NCI-H1694 (cell line): ENCODE measurements at places on chromosomes 12 and 14.

DNA sequence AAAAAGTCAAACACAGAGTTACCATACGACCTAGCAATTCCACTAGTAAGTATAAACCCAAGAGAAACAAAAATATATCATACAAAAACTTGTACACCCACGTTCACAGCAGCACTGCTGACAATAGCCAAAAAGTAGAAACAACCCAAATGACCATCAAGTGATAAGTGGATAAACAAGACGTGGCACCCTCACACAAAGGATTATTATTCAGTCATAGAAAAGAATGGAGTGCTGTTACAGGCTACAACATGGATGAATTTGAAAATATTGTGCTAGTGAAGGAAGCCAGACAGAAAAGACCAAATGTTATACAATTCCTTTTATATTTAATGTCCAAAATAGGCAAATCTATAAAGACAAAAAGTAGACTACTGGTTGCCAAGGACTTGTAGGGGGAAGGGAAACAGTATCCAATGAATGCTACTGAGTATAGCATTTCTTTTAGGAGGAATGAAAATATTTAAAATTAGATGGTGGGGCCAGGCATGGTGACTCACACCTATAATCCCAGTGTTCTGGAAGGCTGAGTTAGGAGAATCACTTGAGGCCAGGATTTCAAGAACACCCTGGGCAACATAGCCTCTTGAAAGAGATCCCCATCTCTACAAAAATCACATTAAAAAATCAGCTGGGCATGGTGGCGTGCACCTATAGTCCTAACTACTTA, 41.9 kb downstream of the SPTLC2 start:
- no peak for DNase-seq

DNA sequence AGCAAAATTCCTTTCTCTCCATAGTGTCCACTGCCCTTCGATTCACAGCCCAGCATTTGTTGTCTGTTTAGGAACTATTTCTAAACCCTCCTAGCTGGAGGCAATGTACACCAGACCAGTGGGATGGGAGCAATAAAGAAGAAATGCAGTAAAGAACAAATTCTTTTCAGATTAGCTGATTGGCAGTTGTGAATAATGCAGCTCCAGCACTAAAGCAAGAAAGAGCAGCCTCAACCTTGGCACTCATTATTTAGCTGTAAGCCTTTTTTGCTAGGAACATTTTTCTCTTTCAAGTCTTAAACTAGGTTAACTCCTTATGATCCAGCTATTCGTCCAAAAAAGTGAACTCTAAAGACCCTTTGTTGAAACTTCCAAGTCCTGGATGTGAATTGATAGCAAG, 580.5 kb upstream of the STXBP6 start:
- no peak for DNase-seq

- no peak for DNase-seq
These were observed 19.6 kb downstream of the HCFC2 start for GRCh38 chr12:104083769-104084475.

DNA sequence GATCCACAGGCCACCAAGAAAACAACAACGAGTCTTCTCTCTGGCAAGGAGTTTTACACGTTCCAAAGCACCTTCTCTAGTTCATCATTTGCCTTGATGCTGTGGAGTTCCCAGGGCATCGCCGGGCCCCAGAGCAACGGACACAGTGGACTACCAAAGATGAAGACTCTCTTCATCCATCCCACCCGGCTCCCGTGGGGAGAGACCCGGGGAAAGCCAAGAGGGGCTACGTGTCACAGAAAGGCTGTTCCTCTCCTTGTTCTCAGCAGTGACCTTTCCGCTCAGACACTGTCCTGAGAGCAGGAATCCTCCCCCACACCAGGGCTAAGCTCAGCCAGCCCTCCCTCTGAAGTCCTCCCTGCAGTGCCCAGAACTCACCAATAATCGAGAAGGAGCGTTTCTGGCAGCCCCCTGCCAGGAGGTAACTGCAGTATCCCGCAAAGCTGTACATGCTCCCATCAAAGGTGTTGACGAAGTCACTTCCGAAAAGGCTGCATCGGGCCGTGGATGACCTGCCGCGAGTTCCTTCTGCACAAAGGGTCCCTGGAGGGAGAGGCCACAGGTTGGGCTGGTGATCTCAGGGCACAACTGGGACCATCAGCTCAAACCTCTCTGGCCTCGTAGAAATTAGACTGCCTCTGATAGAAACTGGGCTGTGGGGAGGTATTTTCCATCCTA, 3.5 kb downstream of the VWF start:
- no peak for DNase-seq

GRCh38 chr12:131733874-131734273, 23.0 kb downstream of the SFSWAP start:
- no peak for DNase-seq

DNA sequence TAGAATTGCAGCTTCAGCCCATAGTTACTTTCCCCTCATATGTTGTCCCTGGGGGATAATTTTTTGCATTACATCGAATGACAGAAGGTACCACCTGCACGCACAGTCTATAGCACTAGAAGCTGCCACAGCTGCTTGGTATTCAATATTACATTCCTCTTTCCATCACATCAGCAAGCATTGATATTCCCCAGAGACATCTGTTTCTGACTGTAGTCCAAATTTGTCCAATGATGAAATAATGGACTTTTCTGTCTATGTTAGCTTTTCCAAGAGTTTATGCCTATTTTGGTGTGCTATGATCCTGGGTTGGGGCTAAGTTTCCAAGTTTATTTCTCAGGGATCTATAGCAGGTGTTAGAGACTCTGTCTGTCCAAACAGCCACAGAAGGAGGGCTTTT, 335.4 kb downstream of the LRIG3 start:
- DNase-seq, result peak; percentile 43

DNA sequence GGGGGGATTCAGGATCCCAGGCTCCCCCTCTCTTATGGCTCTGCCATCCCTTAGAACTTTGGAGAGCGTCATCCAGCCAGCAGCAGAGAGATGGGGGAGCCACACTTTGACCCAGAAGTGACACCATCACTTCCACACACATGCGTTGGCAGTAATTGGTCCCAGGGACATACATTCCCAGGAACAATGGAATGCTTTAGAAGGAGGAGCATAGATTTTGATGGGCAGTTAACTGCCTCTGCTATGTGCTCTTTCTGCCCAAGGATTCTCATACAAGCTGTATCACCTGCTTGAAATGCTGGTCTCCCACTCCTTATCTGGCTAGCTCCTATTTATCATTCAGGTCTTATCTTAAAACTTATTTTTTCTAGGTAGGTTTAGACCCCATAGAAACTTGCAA, 109.0 kb upstream of the RPH3A start:
- no peak for DNase-seq

- no peak for DNase-seq
These were observed 1.6 kb downstream of the CDH24 start for GRCh38 chr14:23055621-23056144.

DNA sequence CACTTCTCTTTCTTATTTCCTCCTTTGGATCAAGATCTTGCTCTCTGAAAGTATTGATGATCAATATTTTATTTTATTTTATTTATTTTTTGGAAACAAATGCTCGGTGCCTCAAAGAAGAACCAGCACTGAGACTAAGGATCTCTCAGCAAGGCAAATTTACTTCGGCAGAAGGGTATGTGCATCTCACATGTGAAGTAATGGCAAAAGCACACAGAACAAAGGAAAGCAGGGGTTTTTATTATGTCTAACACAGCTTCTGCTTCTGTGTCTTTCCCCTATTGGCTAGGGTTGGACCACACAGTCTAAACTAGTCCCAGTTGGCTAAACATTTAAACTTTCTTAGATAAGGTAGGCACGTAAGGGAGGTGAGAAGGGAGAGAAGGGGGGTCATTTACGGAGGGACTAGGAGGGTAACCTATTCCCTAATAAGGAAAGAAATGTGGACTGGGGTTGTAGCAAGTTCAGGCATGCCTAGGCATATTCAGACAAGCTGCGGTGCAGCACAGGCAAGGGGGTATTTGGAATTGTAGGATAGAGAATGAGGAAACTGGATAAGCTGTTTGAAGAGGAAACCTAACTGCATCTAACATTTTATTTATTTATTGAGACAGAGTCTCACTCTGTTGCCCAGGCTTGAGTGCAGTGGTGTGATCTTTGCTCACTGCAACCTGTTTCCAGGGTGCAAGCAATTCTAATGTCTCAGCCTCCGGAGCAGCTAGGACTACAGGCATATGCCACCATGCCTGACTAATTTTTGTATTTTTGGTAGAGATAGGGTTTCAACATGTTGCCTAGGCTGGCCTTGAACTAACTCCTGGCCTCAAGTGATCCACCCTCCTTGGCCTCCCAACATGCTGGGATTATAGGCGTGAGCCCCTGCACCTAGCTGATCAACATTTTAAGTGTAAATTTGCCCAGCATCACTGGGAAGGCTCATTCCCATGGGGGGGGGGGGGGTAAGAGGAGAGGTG, 90.0 kb upstream of the EIF5 start:
- peak; percentile 56 for DNase-seq

GRCh38 chr14:51248016-51248987, 8.3 kb downstream of the TMX1 start:
- no peak for DNase-seq

- no peak for DNase-seq
These were observed 5.9 kb downstream of the NEMP1 start for GRCh38 chr12:57072661-57073060.
